Activated naive CD4-positive, alpha-beta T cell treated with Interleukin-2 at 50 U/mL for 16 hours (primary cell): ENCODE measurements at places on chromosomes 13 and 19.

- no peak for DNase-seq
These were observed 16.3 kb upstream of the LYPD3 start for GRCh38 chr19:43481701-43482100.

GRCh38 chr19:33368074-33368864 lies 5.2 kb upstream of the CEBPG start:
- DNase-seq = no peak

DNA sequence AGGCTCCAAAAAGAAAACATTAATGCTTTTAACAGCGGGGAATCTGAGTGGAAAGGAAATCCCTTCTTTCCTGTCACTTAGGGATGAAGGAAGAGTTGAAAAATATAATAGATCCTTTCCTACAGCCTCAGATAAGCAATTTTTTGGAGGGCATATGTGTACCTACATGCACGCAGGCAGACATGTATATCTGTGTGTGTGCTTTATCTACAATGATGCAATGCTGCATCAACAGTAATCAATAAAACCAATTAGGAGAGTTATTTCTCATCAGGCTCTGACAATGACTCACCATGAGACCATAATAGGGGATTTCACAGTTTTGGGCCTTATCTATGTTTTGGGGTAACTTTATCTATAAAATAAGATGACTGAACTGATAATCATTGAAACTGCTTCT lies 444.1 kb downstream of the ITGBL1 start:
- no peak for DNase-seq

GRCh38 chr19:3548606-3549005 lies 8.8 kb downstream of the MFSD12 start:
- no peak for DNase-seq

- no peak for DNase-seq
These were observed 238.0 kb downstream of the GGACT start for GRCh38 chr13:100350601-100351000.

DNA sequence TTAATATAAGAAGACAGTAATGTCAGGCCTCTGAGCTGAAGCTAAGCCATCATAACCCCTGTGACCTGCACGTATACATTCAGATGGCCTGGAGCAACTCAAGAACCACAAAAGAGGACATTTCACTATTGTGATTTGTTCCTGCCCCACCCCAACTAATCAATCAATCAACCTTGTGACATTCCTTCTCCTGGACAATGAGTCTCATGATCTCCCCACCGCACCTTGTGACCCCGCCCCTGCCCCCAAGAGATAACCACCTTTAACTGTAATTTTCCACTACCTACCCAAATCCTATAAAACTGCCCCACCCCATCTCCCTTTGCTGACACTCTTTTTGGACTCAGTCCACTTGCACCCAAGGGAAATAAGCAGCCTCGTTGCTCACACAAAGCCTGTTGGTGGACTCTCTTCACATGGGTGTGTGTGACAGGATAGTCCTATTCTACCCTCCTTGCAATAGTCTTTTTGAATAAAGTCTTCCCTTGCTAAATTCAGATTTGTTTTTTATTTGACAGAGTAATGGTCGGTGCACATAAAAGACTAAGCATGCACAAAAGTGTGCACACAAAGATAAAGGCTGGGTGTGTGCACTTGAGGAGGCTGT lies 14.0 kb downstream of the CD70 start:
- DNase-seq = no peak

- DNase-seq = no peak
These were observed 161.4 kb downstream of the EFNB2 start for GRCh38 chr13:106373989-106374572.
